ENCODE measurements at places on chromosomes 1 and 21.

GRCh38 chr1:181101581-181102226, 13.2 kb downstream of the IER5 start:
- H3K27ac ChIP-seq = peak overlapping the region; percentile 95
- peaks cover 52% of the 10 kb centered on the region for H3K4me1 ChIP-seq
- no peak for DNase-seq
- H3K4me3 ChIP-seq = no peak overlapping the region

DNA sequence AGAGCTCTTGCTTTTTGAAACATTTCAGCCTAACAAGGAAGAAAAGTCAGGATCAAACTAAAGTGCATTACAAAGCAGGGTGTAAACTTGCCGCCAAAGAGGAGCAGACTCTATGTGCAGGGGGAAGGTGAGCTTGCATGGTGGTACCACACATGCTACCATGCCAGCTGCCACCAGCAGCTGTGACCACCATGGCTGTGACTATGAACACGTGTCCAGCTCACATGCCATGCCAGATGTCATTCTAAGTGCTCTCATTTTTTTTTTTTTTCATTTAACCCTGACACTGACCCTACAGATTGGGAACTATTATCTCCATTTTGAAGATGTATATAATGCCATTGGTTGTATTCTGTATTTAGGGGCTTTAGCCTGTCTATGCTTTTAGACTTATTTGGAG, 79.0 kb downstream of the PCP4 start:
- no peaks in the 10 kb centered on the region for H3K27me3 ChIP-seq
- no peaks in the 10 kb centered on the region for H3K36me3 ChIP-seq
- no peaks in the 10 kb centered on the region for H3K4me1 ChIP-seq
- no peak overlapping the region for H3K4me3 ChIP-seq

DNA sequence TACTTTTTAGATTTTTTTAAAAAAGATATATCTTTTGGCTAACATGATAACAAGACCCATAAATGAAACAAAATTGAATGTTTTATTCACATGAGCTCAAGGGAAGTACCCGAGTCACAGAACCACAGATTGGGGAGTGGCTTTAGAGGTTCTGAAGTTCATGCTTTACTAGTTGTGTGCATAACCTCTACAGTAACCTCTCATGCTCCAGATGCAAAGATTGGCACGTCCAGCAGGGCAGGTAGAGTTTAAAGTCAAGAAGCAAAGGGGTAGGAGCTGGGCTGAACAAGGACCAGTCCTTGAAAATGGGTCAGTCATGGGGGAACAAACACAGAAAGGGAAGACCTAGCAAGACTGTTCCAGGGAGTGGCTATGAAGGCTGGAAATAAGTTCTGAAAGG, 109.6 kb downstream of the RNF220 start:
- DNase-seq = no peak
- H3K4me1 ChIP-seq = peaks cover 21% of the 10 kb centered on the region
- peaks cover 9% of the 10 kb centered on the region for H3K36me3 ChIP-seq
- H3K27ac ChIP-seq = no peak overlapping the region
- peaks cover 82% of the 10 kb centered on the region for H3K27me3 ChIP-seq

DNA sequence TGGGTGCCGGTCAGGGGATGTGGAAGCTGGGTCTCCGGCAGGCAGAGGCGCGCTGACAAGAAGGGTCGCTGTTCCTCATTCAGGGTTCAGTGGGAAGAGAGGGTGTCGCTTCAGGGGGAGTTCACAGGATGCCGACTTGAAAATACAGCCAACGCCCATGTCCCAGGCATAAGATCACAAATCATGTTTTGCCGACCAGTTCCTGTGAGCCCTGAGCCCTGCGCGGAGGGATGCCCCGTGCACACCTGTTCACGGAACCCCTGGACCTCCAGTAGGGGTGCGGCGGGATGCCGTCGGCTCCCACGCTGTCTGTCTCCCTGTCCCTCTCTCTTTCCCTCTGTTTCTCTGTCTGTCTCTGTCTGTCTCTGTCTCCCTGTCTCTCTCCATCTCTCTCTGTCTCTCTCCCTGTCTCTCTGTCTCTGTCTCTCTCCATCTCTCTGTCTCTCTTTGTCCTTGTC, 26.8 kb downstream of the TP73 start:
- H3K4me1 ChIP-seq = peaks cover 9% of the 10 kb centered on the region
- no peak for DNase-seq
- H3K27ac ChIP-seq = no peak overlapping the region
- no peaks in the 10 kb centered on the region for H3K27me3 ChIP-seq
- H3K36me3 ChIP-seq = peaks cover 3% of the 10 kb centered on the region
- H3K4me3 ChIP-seq = no peak overlapping the region

DNA sequence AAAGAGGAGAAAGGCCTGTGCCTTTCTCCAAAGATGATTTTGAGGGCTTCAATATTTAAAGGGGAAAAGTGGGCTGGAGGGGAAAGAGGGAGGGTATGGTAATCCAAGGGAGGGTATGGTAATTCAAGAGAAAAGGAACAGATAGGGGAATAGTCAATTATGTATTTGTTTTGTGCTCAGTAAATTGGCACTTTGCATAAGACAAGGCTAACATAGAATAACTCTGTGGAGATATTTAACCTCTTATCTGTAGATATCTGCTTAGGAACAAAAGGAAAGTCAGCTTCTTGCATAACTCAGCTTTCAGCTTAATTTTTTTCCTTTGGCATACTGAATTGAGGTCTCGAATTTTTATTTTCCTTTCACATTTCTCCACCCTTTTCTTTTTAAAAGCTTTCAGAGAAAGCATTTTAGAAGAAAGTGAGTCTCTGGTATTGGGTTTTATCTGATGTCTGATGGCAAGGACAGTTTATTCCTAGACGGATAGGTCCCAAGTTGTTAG, 119.9 kb upstream of the F3 start:
- H3K27me3 ChIP-seq = peaks cover 5% of the 10 kb centered on the region
- no peaks in the 10 kb centered on the region for H3K36me3 ChIP-seq
- H3K4me3 ChIP-seq = no peak overlapping the region

- DNase-seq = no peak
- no peaks in the 10 kb centered on the region for H3K27me3 ChIP-seq
- H3K4me3 ChIP-seq = no peak overlapping the region
Measured at GRCh38 chr1:77400781-77401180, 119.0 kb downstream of the AK5 start.

DNA sequence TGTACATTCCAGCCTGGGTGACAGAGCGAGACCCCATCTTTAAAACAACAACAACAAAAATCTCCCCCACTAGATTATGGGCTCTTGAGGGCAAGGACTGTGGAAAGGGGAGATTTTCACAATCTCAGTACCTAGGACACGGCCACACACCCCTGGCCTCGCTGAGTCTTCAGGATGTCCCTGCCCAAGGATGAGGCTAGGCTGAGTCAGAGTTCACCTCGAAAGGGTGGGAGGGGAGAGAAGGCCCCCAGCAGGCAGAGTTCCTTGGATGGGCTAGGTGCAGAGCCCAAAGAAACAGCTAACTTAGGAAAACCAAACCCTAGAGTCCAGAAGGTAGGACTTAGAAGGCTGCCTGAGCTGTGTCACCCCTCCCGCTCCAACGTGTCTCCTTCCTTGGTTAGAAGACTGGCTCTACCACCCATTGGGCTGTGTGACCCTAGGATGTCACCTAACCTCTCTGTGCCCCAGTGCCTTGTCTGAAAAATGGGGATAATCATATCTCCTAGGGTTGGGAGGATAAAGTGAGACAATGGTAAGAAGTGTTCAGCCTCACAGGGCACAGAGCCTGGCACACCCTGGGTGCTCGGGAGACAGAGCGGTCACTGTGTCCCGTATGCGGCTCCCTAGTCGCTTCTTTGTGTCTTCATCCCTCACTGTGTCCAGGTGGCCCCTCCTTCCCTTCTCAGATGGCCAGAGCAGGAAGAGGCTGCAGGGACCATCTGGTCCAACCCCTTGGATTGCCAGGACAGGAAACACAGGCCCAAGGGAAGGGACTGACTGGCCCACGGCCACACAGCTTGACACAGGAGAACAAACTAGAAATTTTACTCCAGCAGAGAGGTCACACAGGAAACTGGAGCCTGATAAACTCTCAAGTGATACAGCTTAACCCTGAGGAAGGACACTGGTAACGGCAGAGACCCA, 11.2 kb downstream of the TRIM62 start:
- peaks cover 30% of the 10 kb centered on the region for H3K4me1 ChIP-seq
- H3K27me3 ChIP-seq = no peaks in the 10 kb centered on the region
- no peak overlapping the region for H3K4me3 ChIP-seq
- H3K36me3 ChIP-seq = peaks cover 9% of the 10 kb centered on the region

Data from T-helper 17 cell (primary cell).